Uterine smooth muscle cell (primary cell): ENCODE measurements at places on chromosomes 3 and 15. TPM values are rescaled to one million over a fixed set of nuclear protein-coding genes. Genes with fewer than 3 reads are reported as not detected.

PLA2G4D gene
- total RNA-seq = not detected in 2 replicates

FAM81A gene
- total RNA-seq = 0.66 and 1.00 TPM in 2 replicates

NME9 gene
- total RNA-seq = 0.22 TPM in 1 of 2 replicates, not detected in the other

ERICH6 gene
- total RNA-seq = 0.22 TPM in 1 of 2 replicates, not detected in the other
